ENCODE measurements at places on chromosomes 16 and 17.

GRCh38 chr16:424623-425081 is 797 bp upstream of the RAB11FIP3 start:
- no peak for DNase-seq

DNA sequence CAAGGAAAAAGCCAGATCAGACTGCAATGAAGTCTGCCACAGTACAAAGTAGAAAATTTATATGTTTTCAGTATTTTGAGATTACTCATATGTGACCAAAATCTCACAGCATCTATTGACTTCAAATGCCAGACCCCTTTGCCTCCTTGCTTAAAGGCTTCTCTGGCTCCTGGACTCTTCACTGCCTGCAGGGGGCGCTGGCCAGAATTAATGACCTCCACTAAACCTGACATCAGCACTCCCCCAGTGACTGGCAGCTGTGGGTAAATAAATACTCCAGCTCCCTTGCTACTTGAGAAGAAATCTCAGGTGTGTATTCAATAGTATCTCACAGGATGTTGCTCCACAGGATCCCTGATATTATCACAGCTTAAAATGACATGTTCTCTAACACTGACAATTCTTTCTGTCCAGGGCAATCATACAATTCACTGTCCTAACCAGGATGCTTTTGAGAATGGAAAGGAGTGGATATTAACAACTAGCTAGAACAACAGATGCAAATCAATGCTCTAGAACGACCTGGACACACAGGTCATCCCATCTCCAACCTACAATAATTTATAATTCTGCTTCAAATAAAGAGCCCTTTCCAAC is 4.0 kb downstream of the BECN1 start:
- peak; percentile 68 for DNase-seq

DNA sequence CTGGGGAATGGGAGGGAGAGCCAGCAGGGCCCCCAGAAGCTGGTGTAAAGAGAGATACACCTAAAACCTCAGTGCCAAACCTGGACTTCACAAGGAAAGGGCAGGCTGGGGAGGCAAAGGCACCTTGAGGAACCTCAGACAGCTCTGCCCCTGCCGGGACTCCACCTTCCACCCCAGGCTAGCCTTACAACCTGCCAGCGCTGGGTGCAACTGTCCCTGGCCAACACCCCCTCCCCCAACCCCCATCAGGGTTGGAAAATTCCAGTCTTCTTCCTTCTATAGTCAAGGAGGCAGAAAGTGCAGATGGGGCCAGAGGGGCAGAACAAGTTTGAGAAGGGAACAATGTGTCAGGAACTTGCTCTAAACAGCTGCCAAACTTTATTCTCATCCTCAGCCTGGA is 2.2 kb downstream of the YBX2 start:
- DNase-seq, result no peak

DNA sequence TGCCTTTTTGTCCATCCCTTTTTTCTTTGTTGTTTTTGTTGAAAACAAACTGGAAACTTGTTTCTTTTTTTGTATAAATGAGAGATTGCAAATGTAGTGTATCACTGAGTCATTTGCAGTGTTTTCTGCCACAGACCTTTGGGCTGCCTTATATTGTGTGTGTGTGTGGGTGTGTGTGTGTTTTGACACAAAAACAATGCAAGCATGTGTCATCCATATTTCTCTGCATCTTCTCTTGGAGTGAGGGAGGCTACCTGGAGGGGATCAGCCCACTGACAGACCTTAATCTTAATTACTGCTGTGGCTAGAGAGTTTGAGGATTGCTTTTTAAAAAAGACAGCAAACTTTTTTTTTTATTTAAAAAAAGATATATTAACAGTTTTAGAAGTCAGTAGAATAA is 4.9 kb downstream of the SOX9 start:
- DNase-seq, result no peak

DNA sequence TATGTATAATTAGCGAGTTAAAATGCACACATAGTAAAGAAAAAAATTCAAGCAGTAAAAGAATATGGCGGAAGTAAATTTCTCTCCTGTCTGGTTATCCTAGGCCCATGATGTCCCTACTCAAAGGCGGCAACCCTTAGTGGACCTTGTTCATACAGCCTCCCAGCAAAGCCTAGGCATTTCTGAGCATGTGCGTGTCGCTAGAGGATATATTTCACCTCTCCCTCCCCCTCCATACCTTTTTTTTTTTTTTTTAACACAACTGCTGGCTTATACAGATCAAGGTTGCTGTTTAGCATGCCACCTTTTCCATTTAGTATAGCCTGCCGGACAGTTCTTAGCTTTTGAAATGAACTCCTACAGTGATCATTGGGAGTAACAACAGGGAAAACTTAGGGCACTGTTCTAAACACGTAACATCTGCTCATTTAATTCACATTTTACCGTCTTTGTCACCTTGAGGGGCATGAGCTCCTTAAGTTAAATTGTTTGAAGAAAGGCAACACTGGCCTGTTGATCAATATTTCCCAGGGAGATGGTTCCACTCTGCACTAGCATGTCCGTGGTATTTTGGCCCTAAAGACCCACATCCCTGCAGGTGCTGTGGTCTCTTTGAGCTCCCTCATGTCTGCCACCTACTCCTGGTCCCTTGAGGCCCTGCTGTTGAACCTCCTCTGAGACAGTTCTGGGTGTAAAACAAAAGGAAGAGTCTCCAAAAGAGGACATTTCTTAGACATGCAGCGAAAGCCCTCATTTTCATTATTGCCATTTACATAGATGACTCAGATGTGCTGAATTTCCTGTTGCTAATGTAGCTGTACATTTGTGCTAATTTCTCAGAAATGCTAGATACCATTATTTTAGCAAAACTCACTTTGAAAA is 4.1 kb upstream of the TNFRSF13B start:
- DNase-seq, result no peak

DNA sequence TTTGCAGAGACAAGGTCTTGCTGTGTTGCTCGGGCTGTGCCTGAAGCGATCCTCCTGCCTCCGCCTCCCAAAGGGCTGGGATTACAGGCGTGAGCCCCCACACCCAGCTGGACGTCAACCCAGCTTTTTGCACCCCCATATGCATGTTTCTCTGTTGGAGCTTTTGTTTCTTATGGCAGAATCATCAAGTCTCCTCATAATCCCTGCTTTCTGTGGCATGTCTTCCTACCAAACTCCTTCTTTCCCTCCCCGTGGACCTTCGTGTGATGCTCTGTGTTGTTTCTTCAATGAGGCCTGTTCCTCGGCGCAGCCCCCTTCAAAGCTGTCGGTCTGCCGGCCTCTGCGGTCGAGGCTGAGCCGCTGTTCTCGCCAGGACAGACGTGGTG is 71.6 kb downstream of the METRNL start:
- DNase-seq, result no peak

DNA sequence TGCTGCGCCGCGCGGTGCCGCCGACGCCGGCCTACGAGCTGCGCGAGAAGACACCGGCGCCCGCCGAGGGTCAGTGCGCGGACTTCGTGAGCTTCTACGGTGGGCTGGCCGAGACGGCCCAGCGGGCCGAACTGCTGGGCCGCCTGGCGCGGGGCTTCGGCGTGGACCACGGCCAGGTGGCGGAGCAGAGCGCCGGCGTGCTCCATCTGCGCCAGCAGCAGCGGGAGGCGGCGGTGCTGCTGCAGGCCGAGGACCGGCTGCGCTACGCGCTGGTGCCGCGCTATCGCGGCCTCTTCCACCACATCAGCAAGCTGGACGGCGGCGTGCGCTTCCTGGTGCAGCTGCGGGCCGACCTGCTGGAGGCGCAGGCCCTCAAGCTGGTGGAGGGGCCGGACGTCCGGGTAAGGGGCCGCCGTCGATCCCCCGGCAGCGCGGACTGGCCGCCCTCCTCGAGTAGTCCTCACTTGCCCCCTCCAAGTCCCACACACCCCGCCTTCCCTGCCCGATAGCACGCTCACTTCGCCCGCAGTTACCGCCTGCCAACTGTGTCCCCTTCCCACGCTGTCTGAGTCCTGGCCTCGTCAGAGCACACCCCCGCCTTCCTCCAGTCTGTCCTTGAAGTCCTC is 470 bp downstream of the MLYCD start:
- DNase-seq, result no peak

DNA sequence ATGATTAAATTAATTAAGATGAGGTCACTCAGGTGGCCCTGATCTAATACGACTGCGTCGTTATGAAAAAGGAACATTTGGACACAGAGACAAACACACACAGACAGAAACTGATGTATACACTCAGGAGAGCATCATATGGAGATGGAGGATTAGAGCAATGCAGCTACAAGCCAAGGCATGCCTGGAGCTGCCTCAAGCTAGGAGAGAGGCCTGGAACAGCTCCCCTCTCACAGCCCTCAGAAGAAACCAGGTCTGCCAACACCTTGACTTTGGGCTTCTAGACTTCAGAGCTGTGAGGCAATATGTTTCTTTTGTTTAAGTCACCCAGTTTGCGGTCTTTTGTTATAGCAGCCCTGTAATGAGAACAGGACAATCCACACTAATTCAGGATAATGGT is 318.9 kb downstream of the HS3ST3B1 start:
- DNase-seq, result no peak

DNA sequence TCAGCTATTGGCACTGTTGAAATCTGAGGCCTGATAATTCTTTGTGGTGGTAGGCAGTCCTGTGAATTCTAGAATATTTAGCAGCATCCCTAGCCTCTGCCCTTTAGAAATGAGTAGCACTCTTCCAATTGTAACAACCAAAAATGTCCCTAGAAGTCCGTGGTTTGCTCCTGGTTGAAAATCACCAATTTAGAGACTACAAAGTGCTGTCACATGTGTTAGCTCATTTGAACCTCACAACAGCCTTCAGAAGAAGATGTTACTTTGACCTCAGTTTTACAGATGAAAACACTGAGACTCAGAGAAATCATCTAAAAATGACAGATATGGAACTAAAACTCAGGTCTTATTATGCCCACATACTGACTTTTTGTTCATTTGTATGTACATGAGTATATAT is 103.2 kb downstream of the TANC2 start:
- no peak for DNase-seq

GRCh38 chr17:57954397-57955182 is 622 bp downstream of the CUEDC1 start:
- DNase-seq, result peak; percentile 63

DNA sequence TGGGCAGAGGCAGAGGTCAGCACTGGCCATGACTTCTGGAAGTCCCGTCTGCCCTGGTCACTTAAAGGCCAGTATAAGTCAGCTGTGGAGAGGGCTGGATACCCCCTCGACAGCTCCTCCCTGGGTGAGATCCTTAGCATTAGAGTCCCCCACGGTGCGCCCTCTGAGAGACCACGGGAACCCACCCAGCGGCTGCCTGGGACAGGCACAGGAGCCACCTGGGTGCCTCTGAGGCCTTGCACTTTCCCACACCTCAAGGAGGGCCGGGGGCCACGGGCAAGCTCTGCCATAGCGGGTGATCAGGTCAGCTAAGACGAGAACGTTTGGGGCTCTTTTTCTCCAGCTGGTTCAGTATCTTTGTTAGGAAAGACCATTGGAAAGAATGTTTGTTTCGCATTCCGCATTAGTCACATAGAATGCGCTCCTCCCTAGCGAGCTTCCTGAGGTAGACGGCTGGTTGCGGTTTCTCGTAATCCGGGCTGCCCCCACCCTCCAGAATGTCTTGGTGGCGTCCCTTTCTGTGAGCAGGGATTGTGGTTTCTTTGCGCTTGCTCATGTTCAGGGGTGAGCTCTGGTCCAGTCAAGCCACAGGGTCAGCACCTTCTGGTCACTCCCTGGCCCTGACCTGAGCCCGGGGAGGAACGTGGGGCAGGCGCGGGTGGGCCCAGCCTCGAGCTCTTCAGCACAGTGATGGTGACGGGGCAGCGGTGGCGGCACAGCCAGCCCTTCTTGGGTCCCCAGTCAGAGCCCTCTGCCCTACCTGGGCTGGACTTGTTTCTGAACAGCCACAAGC is 25.2 kb downstream of the NME3 start:
- no peak for DNase-seq

GRCh38 chr16:20867585-20867984 is 32.6 kb downstream of the DCUN1D3 start:
- DNase-seq, result no peak

GRCh38 chr17:77440560-77440981 is 299.8 kb downstream of the SEC14L1 start:
- peak; percentile 42 for DNase-seq

GRCh38 chr17:43721537-43722268 is 36.9 kb downstream of the SOST start:
- no peak for DNase-seq

- DNase-seq, result no peak
Measured at GRCh38 chr17:75959051-75959838, 18.4 kb upstream of the FBF1 start.

DNA sequence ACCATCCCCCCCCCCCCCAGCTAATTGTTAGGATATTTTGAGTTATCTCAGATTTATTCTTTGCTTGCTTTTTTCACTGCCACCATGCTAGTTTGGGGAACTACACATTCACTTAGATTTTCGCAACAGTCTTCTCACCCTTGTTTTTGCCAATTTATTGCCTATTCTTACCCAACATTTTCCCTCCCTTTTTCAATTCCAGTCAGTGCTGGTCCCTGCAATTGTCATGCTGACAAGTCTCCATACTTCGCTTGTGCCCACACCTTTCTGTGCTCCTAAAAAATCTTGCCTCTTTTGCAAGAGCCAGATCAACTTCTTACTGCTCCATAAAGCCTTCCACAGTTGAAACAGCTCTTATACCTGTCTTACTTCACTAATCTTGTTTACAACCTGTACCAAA is 16.3 kb downstream of the TNRC6A start:
- DNase-seq, result no peak

DNA sequence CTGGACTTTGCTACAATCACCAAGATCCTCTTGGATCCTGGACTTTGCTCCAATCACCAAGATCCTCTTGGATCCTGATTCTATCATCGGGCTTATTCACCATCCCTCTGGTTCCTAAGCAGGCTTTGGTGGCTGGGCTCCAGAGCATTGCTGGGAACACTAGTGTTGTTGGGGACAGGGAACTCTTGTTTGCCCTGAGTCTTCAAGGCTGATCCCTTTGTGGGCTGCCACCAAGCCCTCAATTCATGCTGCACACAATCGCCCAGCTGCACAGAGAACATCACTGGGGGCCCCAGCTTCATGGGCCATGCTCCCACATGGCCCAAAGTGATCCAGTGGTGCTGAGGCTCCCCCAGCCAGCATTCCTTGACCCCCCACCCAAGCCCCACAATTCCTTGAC is 88.3 kb downstream of the TMEM132E start:
- DNase-seq, result no peak

GRCh38 chr17:27529230-27529796 is 73.1 kb downstream of the KSR1 start:
- peak; percentile 78 for DNase-seq

DNA sequence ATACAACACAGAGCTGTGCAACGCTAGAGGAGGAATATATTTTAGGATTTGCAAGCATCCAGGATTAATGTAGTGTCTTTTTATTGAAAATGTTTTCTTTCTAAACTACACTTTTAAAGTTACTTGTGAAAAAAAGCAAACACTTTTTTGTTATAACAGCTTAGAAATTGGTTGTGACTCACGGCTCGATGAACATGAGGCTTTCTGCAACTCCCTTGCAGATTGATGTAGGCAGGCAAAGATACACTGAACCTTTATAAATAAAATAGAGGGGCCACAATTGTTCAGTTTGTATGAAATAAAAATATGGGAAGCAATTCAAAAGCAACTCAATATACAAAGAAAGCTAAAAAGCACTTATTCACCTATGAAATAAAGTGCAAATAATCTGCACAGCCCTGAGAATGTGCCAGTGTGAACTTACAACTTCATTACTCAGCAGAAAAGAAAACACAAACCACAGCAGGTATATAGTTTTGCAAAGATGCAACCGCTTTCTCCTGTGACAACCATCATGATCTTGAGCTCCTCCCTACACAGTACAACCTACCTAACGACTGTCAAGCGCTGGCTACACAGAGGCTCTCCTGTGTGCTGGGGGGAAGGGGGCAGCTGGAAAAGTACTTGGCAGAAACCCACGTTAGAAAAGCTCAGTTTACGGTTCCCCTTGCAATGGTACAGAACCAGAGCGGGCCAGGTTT is 948 bp downstream of the LUC7L start:
- DNase-seq, result peak; percentile 12

GRCh38 chr16:53734908-53735307 is 31.0 kb downstream of the FTO start:
- DNase-seq, result no peak
